Activated T-cell treated with anti-CD3 and anti-CD28 coated beads for 4 hours (primary cell): ENCODE measurements at places on chromosomes 6 and 20.

- DNase-seq: peak; percentile 32
Observed at GRCh38 chr6:108798670-108799353, 49.4 kb upstream of the ARMC2 start.

DNA sequence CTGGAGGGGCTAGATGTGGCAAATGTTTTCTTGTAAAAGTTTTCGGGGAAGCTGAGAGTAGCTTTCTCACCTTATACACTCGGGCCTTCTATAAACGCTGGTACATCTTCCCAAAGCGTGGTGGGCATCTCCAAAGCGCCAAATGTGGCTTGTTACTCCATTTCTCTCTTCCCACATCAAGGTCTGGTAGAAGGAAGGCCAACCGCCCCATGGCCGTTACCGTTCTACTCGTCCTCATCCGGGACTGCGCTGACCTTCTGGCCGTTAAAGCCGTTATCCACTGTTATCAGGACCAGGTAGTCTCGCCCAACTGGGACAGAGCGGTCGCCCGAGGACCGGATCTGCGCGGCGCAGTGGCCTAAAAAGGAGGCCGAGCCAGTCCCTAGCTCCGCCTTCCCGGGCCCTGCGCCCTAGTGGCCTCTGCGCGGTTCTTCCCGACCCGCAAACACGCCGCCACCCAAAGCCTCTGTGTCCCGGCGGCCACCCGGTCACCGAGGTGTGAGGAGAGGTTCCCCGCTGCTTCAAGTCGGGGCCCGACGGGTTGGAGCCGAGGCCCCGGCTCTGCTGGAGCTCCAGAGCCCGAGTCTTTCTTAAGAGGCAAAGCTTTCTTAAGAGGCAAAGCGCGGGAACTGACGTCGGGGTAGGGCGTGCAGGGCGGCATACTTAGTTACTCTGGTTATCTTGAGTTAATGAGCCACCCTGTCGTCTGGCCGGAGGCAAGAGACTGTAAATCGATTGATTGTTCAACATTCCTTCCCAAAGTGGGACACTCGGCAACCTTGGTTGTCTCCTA lies 90.5 kb downstream of the GPX5 start:
- no peak for DNase-seq

- no peak for DNase-seq
Observed at GRCh38 chr6:155080881-155081845, 86.0 kb downstream of the TIAM2 start.

DNA sequence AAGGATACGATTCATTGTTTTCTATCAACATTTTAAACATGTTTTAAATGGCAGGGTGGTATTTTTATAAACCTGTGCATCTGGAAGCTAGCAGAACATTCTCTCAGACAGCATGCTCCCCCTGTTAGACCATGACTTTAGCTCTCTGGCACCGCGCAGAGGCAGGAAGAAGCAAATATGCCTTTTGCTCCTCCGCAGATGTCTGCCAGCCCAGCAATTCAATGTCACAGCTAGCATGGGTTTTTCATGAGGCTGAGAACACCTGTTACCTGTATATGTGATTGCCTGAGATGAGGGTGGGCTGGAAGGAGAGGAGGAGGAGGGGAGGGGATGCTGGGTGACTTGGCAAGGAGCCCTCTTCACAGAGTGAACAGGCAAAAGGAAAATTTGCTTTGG lies 6.7 kb downstream of the MTCH1 start:
- DNase-seq: no peak

- DNase-seq: no peak
Observed at GRCh38 chr6:44076356-44077213, 50.7 kb downstream of the MRPL14 start.

- DNase-seq: no peak
Observed at GRCh38 chr6:100493206-100493888, 28.6 kb upstream of the SIM1 start.

GRCh38 chr20:17836303-17836861 lies 132.2 kb downstream of the SNX5 start:
- no peak for DNase-seq

DNA sequence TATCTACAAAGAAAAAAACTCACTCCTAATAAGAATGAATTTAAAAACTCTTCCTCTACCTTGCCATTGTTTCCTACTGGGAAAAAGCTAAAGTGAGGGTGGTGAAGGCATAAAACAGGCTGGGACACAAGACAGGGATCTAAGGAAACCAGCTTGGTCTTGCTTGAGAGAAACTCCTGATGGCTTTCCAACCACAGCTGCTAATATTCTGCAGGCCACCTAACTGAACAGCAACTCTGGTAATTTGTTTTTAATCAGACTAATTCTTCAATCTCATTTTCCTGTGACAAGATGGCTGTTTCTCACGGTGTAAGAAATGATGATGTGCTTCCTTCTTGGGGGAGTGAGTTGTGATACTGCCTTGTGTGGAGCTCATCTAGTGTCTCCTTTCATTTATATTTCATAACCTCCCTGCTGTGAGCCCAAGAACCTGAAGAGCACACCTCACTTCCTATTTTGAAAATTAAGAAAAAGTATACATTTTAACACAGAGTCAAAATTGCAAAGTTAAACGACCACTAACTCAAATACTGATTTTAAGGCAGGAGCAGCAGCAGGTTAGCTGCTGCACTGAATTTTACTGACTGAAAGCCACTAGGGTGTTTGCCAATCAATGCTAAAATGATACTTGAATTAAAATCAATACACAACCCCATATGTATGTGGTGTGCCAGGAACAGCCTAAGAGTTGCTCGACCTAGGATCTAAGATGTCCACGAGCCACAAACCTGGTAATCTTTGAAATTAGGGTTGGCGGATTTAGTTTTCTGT lies 58.0 kb downstream of the BACH2 start:
- DNase-seq: no peak

- no peak for DNase-seq
Observed at GRCh38 chr20:35489717-35490116, 34.3 kb downstream of the CEP250 start.

GRCh38 chr6:166173281-166173951 lies 5.8 kb upstream of the TBXT start:
- DNase-seq: no peak

DNA sequence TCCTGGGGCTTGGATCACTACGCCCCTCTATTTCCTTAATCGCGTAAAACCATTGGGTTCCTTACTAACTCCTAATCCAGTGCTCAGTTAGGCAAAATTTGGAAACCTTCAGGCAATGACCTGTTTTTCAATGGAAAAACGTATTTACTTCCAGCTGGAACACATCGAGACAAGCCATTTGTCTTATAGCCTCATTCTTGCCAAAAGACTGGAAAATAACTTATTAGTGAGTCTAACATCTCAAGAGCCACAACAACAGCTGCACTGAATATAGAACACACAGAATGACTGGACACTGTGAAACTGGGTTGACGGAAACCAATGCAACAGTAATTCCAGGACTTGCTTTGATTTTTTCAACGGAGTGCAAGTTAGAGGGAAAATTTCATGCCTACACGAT lies 125.2 kb upstream of the MAP3K7 start:
- no peak for DNase-seq

DNA sequence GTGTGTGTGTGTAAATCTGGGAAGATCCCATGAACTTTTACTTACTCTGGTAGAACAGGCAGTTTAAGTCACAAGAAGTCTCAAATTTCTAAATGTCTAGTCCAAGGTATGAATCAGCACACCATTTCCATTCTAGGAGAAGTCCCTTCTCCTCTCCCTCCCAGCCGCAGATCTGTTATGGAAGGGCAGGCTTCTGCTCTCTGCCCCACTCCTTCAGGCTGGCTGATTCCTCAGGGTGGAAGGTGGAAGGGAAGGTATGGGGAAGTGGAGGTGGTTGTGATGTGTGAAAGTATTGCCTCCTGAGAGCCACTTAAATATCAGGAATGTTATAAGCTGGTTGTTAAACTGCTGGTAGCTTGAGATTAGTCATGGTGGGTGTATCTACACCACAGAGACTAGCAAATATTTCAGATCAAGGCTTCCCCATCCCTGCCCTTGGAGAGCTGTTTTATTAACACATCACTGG lies 44.5 kb upstream of the LAMA4 start:
- DNase-seq: no peak

- DNase-seq: no peak
Observed at GRCh38 chr6:105072798-105073199, 107.0 kb downstream of the POPDC3 start.

- peak; percentile 1 for DNase-seq
Observed at GRCh38 chr6:122400121-122400450, 634 bp downstream of the HSF2 start.

GRCh38 chr20:45507011-45507820 lies 8.2 kb downstream of the SPINT3 start:
- no peak for DNase-seq

- peak; percentile 18 for DNase-seq
Observed at GRCh38 chr6:17580518-17581048, 19.5 kb upstream of the FAM8A1 start.

- peak; percentile 10 for DNase-seq
Observed at GRCh38 chr6:145963216-145964068, 716 bp downstream of the SHPRH start.

GRCh38 chr6:26454631-26455030 lies 3.1 kb upstream of the BTN2A1 start:
- DNase-seq: no peak

GRCh38 chr20:21090111-21090618 lies 16.0 kb downstream of the LINC00237 start:
- DNase-seq: no peak

- no peak for DNase-seq
Observed at GRCh38 chr6:151130329-151130728, 109.4 kb upstream of the AKAP12 start.

- DNase-seq: no peak
Observed at GRCh38 chr20:62339647-62340062, 27.5 kb downstream of the LAMA5 start.

GRCh38 chr6:28407401-28407800 lies 7.9 kb upstream of the ZSCAN12 start:
- DNase-seq: no peak

- DNase-seq: no peak
Observed at GRCh38 chr20:2298116-2298515, 2.3 kb downstream of the TGM3 start.

DNA sequence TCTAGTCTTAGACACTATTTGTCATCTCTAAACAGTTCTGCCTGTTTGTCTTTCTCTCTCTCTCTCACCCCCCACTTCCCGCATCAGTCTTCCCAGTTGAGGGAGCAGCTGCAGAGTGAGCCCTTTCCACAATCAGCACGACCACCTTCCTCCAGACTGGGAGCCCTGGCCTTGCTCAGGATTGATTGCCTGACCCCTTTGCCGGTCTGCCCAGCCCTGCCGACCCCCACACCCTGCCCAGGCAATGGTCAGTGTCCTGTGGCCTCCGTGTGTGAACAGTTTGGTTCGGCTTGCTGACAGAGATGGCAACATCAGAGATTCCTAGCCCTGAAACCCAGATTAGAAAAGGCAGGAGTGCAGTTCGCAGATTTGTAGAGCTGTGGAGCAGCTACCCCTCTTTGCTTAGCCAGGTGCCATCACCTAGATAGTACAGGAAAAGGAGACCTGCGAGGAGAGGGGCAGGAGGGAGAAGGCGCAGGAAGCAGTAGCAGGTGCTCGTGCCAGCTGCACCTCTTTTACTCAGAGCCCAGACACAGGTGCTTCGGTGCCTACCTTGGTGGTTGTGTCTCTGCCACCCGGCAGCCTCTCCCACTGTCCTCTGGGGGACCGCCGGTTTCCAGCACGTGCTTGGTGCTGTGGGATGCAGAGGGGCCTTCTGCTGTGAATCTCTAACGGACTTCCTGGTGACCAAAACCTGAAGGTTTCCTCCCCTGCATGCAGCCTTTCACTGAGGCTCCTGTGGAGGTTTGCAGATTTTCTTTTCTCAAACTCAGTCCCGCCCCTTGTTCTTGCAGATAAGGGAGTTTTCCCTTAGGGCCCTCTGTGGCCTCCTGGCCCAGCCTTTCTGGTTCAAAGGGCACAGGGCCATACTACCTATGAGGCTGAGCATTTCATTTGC lies 92.4 kb downstream of the SCML4 start:
- DNase-seq: no peak

DNA sequence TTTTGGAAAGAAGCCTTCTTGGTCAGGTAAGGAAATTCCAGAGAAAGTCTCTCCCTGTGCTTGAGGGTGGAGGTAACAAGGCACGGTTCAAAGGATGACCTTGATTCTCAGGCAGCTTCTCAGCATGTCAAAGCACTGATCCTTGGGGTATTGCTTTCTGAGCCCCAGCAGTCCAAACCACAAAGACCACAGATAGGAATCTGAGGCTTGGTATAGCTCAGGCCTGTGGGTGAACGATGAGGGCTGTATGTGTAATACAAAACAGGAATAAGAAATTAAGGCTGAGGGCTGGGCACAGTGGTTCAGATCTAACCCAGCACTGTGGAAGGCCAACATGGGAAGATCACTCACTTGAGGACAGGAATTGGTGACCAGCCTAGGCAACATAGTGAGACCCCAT lies 70.2 kb upstream of the SLC22A1 start:
- DNase-seq: no peak

GRCh38 chr6:73985891-73986290 lies 289.9 kb downstream of the CD109 start:
- no peak for DNase-seq

DNA sequence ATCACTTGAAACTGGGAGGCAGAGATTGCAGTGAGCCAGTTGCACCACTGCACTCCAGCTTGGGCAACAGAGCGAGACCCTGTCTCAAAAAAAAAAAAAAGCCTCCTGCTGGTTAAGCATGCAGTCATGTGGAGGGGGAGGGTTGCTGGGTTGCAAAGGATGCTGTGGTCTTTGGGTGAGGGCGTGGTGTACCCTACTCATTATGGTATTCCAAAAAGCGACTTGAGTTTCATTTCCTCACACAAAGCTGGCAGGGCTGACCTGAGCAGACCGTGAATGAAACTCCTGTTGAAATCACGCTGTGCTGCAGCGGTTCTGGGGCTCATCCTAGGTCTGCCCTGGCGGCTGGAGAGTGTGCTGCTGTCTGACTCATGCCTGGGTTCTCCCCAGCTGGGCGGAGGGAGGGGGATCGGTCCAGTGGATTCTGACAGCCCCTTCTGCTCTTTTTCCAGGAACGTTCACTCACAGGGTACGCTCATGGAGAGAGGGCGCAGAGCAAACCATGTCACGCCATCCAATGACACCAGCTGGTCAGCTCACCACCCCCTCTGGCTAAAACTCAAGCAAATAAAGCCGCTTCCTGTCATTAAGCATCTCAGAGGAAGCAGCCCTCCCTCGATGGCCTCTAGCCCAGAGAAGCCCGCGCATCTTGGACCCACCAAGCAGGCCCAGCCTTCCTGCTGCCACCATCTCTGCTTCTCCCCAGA lies 166.2 kb downstream of the SCML4 start:
- DNase-seq: peak; percentile 18

DNA sequence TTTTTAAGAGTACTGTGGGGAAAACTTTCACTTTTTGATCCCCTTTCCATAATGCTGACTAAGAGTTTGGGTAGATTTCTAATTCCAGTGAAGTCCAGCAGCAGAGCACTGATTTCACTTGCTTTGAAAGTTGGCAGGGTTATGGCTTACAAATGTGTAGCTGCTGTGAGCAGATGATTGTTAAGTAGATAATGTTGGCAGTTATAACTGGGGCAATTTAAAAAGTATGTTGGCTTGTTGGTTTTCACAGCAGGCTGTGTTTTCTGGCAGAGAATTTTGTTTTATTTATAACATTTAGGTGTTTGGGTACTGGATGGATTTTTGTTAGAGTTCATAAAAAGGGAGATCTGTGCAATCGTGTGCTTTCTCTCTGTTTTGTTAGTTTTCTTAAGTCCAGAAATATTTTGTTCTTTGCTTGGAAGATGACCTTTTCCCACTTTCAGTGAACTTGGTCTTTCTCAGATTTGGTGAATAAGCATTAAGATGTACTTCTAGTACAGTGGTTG lies 31.4 kb downstream of the AFDN start:
- DNase-seq: no peak
